Activated naive CD4-positive, alpha-beta T cell treated with Interleukin-2 at 50 U/mL for 16 hours (primary cell): ENCODE measurements at places on chromosomes 7 and 10.

DNA sequence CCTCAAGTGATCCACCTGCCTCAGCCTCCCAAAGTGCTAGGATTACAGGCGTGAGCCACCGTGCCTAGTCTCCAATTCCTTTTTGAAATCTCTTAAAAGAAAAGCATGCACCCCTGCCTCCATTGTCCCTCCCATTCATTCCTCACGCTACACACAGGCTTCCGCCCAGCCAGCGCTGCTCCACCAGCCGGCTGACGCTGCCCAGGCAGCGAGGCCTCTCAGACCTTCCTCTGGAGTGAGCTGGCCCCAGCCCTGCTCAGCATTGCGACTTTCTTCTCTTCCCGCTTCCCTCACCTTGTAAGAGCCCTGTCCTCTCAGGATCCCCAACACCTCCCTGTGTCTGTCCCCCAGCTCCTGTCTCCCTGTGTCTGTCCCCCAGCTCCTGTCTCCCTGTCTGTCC is 23.6 kb downstream of the RGS10 start:
- DNase-seq: no peak

- no peak for DNase-seq
Observed at GRCh38 chr7:42226354-42226941, 10.6 kb downstream of the GLI3 start.

DNA sequence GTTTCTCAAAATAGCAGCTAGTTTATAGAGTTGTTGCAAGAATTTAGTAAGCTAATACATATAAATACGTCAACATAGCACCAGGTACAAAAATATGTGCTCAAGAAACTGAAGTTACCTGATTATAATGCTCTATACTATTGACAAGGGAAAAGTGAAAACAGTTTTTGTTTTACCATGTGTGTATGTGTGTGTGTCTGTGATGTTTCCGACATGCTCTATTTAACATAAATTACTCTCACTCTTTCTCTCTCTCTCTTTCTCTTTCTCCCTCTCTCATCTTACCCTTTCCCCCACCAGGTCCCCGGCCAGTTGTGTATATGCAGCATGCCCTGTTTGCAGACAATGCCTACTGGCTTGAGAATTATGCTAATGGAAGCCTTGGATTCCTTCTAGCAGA is 4.3 kb downstream of the LIPN start:
- DNase-seq: no peak

DNA sequence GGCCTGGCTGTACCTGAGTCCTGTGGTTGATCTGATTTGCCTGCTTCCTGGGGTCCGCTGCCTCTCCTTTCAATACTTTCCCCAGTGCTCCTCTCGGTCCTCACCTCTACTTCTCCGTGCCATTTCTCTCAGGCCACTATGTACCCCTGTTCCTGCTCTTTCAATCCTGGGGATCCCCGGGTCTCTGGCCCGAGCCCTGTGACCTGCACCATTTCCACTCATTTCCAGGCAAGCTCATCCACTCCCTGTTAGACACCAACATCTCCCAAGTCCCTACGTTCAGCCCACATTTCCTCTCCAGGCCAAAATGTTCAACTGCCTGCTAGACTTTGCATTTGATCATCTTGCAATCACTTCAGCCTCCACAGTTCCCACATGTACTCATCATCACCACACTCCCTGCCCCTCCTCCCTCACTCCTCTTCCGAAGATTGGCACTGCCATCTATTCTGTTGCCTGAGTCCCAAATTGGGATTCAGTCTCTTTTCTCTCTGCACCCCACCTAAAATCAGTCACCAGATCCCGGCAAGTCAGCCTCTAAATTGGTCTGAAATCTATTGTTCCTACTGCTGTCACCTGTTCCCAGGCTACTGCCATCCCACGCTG is 34.4 kb upstream of the ZMIZ1 start:
- DNase-seq: no peak

DNA sequence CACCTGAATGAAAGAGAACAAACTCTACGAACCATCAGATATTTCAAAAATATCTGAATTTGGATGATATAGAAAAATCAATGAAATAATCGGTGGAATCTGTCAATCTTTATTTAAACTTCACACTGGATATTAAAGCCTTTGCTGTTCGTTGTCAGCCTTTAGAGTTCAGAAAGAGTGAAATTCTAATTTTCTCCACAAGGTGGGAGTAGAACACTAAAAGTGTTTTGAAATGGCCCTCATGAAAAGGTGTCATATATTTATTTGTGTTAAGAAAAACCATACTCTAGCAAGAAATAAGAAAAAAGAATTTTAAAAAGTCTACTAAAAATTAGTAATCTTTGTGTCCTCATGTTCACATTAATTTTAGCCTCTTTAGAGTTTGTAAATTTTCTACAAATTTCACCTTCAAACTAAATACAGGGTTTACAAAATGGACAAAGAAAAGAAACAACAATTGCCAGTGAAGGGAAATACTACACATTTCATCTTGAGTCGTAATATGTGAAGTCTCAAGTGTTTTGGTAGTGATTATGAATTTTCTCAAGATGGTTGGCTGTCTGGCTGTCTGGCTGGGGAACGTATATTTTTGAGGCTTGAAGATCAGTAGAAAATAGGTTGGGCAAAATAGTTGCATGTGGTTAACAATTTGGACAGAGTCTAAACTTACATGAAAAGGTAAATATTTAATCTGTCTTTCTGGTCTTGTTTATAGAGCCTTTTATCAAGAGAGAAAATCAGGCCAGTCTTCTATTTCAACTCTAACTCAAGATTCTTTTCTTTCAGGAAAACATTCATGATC is 43.7 kb downstream of the DNAJB9 start:
- no peak for DNase-seq

DNA sequence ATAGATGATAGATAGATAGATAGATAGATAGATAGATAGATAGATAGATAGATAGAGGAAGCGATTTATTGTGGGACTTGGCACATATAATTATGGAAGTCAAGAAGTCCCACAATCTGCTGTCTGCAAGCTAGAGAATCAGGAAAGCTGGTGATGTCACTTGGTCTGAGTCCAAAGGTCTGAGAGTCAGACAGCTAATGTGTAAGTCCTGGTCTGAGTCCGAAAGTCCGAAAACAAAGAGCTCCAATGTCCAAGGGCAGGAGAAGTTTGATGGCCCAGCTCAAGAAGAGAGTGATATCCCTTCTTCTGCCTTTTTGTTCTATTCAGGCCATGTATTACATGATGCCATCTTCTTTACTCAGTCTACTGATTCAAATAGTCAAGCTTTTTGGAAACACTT is 53.8 kb upstream of the TCF7L2 start:
- DNase-seq: no peak

- no peak for DNase-seq
Observed at GRCh38 chr10:48556713-48557112, 48.2 kb downstream of the ARHGAP22 start.

GRCh38 chr10:59524348-59524747 is 162.0 kb upstream of the FAM13C start:
- DNase-seq: no peak

DNA sequence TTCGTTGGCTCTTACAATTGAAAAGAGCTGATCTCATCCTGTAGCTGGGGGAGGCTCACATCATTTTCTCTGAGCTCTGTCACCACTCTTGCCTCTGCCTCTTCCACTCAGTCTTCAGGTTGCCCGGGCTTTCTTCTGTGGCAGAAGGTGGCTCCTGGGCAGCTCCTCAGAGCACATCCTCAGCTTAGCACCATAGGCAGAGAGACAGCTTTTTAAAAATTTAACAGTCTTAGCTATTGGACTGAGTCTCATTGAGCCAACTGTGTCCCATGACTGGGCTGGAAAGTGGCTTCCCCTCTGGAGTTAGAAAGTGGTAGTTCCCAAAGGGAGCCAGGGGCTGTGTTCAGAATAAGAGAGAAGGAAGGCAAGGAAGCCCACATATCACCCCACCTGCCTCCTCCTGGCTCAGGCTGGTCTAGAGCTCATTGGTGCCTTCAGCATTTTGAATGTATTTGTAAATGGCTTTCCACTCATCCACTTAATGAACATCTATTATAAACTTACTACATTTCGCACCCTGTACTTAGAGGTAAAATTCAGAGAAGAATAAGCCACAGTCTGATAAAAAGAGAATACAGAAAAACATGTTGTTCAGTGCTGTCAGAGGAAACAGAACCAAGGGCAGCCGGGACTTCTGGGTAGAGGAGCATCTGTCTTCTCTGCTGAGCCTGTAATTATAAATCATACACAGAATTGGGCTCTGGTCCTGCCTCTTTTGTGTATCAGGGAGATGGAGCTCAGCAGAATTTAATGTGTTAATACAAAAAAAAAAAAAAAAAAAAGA is 119.3 kb downstream of the WDFY4 start:
- DNase-seq: no peak

- no peak for DNase-seq
Observed at GRCh38 chr7:46343802-46344201, 422.7 kb upstream of the IGFBP3 start.

DNA sequence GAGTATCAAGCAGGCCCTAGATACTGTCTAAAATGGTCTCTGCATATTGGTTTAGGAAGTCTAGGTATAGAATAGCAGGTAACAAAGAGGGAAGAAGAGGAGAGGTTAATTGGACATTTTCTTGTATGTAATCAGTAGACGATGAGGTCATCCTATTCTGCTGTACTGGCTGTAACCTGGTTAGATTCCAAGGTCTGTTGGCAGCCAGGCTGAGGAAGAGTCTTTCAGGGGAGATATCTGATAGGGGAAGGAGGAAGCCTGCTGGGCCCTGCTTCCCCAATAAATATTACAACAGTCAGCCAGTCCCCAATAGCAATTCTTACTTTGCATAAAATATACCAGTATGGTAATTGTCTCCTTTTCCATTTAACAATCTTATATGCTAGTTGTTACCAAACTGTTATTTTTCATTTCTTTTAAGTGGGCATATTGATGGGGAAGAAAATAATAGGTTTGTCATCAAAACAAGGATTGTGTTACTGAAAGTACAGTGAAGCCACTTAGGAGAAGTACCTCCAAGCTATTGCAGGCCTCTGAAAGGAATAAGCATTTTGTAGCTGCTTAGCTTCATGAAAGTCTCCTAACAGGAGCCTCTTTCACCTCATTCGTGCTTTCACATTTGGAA is 186.4 kb downstream of the LRRC4 start:
- DNase-seq: no peak

DNA sequence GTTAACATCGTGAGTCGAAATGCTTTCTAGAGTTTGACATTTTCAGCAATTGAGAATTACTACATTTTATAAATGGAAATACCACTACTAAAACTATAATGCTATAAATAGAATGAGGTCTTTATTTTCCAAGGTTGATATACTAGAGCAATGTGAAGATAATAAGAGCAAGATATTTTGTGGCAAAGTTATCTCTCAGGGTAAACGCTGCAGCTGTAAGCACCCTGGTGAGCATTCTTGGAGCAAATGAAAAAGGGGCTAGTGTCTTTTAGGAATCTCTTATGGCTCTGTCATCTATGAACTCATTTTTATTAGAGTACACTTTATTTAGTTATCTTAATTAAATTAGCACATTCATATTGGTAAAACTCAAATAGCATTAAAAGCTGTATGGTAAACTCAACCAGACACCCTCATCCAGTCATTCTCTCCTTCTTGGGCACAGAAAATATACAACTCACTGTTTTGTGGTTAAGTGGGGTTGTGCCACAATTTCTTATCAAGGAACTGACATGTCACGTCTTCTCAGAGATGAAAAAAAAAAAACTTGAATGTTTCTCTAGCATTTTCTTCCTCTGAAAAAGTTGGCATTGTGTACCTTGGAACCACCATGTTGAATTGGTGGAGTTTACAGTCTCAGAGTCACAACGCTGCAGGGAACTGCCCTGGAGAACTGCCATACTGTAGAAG is 289.5 kb upstream of the PFKP start:
- DNase-seq: no peak

DNA sequence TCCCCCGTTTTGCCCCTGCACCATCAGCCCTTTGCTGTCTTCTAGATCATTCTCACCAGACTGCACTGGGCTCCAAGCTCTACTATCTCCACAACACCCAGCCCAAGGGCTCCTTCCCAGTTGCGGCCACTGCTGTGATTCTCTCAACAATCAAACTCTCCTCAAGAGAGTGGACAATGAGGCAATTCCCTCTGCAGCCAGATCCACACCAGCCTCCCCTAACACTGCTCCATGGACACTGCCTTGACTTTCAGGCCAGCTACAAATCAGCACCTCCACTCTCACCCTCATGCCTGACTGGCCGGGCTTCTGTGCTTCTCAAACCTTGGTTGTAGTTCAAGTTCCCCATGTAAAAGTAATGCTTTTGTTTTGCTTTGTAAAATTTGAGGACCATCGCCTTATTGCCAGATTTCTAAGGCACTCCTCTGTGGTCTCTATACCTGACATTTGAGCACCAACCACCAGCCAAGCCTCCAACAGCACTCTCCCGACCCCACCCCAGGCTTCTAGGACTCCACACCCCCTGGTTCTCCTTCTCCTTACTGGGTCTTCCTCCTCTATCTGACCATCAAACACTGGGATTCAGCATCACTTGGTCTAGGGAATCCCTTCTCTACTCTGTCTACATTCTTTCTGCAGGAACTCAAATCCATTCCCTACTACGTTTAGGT is 45.4 kb downstream of the PPIF start:
- no peak for DNase-seq

GRCh38 chr7:12436896-12437535 is 33.4 kb upstream of the VWDE start:
- no peak for DNase-seq

GRCh38 chr7:69808391-69808790 is 210.1 kb downstream of the AUTS2 start:
- DNase-seq: no peak

DNA sequence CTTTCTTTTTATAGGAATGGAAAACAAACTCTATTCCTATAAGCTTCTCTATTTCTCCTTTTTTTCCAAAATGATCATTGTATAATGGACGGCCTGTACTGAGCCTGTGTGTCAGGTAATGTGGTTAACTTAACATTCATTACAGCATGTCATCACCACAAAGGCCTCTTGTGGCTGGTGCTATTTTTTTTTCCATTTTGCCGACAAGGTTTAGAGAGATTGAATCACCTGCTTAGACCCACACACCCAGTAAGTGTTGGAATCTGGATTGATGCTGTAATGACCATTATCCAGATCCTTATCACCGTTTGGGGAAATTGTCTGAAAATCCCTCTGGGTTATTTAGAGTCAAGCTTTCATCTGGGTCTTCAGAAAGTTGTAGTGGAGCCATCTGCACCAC is 18.5 kb downstream of the AKR1B15 start:
- no peak for DNase-seq

GRCh38 chr7:26487780-26488515 is 196.3 kb downstream of the SNX10 start:
- DNase-seq: no peak

DNA sequence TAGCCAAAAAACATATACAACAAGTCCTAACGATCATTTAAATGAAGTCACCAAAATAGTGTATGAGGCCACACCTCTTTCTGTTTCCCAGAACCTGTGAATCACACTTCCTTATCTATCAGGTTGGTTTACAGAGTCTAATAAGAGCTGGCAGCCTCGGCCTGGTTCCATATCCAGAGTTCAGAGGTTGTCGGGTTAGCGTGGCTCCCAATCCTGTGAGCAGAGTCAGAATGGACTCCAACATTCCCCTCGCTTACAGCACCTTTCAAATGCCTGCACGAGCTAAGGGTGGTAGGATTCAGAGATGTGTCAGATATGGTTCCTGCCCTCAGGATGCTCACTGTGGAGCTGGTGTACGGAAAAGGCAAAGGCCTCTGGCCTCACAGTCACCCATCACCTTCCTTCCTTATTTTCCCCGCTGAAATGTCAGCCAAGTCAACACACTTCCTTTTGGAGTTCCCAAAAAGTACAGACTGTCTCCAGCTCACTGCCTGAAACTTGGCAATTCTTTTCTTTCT is 6.0 kb downstream of the IL15RA start:
- DNase-seq: peak; percentile 35

- no peak for DNase-seq
Observed at GRCh38 chr7:68006619-68007018, 1010.0 kb downstream of the TYW1 start.

GRCh38 chr7:50312250-50313162 is 8.0 kb downstream of the IKZF1 start:
- DNase-seq: no peak
